ENCODE measurements at places on chromosomes 6 and 20. TPM values are rescaled to one million over a fixed set of nuclear protein-coding genes. Genes with fewer than 3 reads are reported as not detected.

GRCh38 chr6:7672066-7673062 is 53.5 kb upstream of the BMP6 start:
- no peak for DNase-seq

DNA sequence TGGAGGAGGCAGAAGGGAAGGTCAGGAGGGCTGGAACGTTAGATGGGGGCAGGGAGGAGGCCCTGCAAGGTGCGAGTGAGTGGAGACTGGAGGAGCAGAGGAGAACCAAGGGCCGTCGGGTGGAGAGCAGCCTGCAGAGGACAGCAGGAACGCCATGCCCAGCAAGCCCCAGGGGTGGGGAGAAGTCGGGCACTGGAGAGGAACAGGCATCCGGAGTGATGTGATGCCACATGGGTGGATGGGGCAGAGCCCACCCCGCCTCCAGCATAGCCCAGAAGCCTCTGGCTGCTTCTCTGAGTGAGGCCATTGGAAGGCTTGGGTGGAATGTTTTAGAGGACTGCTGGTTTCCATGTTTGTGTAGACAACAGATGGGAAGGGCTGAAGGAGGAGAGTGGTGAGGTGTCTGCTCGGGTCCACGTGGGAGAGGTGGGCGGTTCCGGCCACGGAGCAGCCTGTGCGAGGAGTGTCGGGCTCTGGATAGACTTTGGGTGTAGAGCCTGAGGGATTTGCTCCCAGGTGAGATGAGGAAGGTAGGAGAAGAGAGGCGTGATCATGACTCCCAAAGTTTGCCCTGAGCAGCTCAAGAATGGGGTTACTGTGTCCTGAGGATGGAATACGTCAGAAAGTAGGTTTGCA is 221.4 kb downstream of the SMOC2 start:
- no peak for DNase-seq

GRCh38 chr20:24834310-24834709 is 114.8 kb upstream of the CST7 start:
- no peak for DNase-seq

DNA sequence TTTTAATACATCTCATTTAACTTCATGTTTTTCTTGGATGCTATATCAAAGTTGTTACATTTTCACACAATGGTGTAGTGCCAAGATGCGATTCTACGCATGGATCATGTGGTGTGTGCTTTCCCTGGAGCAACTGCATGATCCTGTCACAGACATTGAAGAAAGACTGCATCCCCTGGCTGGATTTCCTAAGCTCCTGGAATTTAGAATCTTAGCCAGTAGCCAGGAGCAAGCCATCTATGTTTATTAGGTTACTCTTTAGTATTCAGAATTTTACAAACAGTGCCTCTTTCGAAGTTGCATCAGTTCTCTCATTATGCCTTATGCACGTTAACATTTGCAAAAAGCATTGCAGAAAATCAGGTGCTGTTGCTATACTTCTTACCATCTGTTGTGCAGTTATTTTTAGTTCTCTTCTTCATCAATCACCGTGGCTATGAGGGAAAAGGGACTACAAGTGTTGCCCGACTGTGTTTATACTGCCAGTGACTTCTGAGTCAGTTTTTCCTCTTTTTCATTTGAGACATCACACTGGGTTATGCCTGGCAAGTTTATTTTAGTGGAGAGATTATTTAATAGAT is 584.2 kb downstream of the BCKDHB start:
- no peak for DNase-seq

- peak; percentile 46 for DNase-seq
These were observed 246.9 kb downstream of the SOX4 start for GRCh38 chr6:21840428-21840827.

GRCh38 chr20:59030911-59031563 is 1.1 kb downstream of the ATP5F1E start:
- DNase-seq = no peak

DNA sequence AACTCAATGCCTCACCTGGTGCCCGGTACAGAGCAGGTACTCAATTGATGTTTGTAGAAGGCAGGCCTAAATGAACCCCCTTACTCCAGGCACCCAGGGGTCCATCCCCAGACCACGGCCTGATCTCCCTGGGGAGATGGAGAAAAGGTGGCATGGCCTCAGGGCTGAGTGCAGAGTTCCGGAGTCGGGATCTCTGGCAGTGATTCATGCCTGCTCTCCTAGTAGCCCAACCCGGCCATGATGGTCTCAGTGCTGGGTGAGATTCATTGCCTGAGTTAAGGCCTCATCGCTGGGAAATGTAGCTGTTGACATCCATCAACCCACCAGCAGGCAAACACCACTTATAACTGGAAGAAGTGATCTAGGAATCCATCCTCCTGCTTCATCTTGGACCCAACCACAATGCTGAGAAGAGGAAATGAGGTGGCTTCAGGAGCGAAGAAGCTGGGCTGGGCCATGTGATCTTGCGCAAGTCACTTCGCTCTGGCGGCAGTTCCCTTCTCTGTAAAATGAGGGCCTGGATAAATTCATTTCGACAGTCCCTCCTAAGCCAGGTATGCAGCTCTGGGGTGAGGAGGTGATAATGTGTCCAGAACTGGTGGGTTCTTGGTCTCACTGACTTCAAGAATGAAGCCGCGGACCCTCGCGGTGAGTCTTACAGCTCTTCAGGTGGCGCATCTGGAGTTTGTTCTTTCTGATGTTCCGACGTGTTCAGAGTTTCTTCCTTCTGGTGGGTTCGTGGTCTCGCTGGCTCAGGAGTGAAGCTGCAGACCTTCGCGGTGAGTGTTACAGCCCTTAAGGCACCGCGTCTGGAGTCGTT is 24.7 kb downstream of the ETV7 start:
- DNase-seq = no peak

- DNase-seq = no peak
These were observed 1.2 kb upstream of the SYNJ2 start for GRCh38 chr6:157980288-157981131.

- DNase-seq = no peak
These were observed 50.3 kb upstream of the MCM9 start for GRCh38 chr6:118985123-118985830.

GRCh38 chr6:10478187-10479040 is 42.7 kb upstream of the GCNT2 start:
- DNase-seq = peak; percentile 64

GRCh38 chr6:31356946-31357466 is at the start of gene HLA-B:
HLA-B (minus strand) TSS chr6:31357179; CDS start chr6:31357158, 21 bp downstream.
- DNase-seq = peak; percentile 90

NRSN1 gene
- not detected for total RNA-seq

THBD gene
- total RNA-seq = 0.07 TPM

PAX1 gene
- total RNA-seq = not detected

TCEA2 gene
- total RNA-seq = 58.3 TPM

All from A172 (cell line).